Stimulated activated CD8-positive, alpha-beta memory T cell treated with anti-CD3 and anti-CD28 coated beads, Interleukin-12 subunit alpha, Interleukin-12 subunit beta, amount 100 ng/mL, for 4 hours (primary cell): ENCODE measurements at places on chromosomes 6 and 20.
A peak's percentile ranks its signal among the peaks of the same experiment; 100 is the strongest.

DNA sequence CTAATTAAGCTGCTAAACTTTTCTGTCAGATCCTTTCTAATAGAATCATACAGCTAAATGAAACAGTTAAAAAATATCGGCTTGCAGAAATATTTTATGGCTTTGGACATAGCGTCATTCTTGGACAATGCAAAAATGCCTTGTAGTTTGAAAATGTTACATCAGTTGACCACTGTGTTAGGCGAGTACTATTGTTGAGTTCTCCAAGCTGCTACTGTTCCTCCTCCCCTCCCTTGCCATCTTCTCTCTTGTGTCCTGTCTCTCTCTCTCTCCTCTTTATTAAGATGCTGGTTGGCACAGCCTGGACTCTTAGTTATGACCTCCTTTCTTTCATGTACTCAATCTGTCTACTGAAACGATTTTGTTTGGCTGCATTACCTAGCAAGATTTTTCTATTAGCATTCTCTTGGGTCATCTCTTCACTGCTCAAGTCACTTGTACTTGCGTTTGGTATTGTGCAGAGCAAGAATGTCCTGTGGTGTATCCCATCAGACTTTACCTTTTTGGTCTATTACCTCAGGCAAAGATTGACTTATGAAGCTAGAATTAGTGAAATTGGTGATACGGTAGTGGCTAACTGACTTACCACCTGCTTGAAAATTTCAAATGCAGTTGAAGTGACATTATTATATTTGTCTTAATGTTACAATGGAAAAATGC is 127.9 kb downstream of the FARS2 start:
- no peak for DNase-seq

GRCh38 chr6:111764238-111765175 is 108.7 kb downstream of the FYN start:
- DNase-seq: peak; percentile 39

DNA sequence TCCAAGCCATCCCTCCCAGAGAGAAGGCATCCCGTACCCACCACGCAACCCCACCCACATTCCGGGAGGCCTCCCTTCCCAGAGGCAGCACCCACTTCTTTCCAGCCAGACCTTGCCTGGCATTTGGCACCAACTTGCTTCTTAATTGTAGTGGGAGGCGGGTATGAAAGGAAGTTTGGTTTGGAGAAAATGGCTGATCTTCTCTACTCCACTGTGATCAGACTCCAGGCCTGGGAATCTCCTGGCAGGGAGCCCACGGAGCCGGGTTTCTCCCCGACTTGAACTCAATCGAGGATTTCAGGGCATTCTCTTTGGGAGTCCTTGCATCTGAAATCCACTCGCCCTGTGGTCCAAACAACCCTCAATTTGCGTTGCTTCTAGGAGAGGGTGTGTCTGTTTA is 107.1 kb downstream of the ZDHHC14 start:
- no peak for DNase-seq

- no peak for DNase-seq
Observed at GRCh38 chr6:41966961-41967311, 25.3 kb upstream of the CCND3 start.

- DNase-seq: no peak
Observed at GRCh38 chr6:82263916-82264315, 16.4 kb upstream of the IBTK start.

DNA sequence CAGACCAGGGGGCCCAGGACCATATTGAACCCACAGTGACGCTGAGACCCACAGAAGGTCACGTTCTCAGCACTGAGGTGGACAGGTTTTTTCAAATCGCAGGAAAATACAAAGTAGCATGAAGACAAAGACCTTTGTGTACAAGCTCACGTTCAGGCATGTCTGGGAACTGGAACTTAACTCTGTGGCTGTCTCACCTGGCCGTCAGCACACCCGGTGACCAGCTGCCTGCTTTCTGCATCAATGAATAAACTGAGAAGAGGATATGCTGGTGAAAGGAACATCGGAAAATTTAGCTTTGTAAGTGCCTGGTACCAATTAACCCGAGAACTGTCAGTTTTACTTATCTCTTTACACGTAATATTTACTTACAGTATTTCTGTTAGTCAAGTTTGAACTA is 36.5 kb downstream of the WDR27 start:
- no peak for DNase-seq

DNA sequence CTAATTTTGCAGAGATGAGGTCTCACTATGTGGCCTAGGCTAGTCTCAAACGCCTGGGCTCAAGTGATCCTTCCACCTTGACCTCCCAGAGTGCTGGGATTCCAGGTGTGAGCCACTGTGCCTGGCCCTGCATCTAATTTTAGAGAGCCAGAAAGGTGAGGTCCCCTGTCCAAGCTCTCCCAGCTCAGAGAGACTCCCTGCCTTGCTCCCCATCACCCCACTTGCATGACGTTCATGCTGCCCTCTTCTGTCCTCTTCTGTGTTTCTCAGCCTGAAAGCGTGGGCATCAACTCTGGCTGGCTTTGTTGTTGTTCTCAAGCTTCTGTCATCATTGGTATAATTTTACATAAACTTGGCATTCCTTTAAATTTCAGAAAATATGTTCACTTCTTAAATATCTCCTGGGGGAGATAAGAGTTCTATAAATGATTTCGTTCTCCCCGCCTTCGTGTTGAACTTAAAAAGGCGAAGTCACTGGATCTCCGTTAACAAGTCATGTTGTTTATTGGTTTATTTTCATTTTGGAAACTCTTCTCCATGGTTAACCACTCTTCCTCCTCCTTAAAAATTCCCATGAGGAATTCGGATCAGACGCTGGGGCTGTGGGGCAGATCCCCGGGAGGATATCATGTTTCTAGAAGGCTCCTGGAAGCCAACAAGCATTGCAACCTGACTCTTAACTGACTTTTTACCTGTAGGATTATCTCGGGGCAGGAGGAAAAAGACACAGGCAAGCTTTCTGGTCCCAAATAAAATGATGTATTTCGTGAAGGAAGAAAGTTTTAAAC is 13.2 kb upstream of the PARD6B start:
- DNase-seq: no peak

GRCh38 chr6:33770833-33771145 is 18.1 kb downstream of the LEMD2 start:
- DNase-seq: no peak

GRCh38 chr6:88262332-88262731 is 96.2 kb upstream of the CNR1 start:
- no peak for DNase-seq

- no peak for DNase-seq
Observed at GRCh38 chr6:71393981-71394432, 105.4 kb downstream of the OGFRL1 start.

DNA sequence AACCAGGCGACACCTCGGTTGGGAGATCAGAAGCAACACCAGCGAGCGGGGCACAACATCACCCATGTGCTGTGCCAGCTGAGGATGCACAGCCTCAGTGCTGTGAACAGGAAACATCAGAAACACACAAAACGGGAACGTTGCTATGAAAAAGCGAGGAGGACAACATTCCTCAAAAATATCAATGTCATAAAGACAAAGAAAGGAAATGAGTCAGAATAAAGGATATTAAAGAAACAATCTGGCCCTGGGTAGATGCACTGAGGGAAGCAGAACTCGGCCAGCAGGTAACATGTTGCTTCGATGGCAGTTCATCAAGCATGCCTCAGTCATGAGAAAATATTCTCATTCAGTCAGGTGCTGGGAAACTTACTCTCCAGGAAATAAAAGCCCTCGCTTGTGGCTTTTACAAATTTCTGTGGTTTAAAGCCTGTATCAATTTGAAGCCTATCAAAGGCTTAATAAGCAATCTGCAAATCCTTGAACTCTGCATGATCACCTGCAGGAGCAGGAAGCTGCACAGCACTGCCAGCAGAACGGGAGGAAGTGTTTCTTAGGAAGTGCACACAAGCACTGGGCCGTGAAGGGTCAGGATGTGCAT is 77.5 kb downstream of the GINS1 start:
- no peak for DNase-seq

DNA sequence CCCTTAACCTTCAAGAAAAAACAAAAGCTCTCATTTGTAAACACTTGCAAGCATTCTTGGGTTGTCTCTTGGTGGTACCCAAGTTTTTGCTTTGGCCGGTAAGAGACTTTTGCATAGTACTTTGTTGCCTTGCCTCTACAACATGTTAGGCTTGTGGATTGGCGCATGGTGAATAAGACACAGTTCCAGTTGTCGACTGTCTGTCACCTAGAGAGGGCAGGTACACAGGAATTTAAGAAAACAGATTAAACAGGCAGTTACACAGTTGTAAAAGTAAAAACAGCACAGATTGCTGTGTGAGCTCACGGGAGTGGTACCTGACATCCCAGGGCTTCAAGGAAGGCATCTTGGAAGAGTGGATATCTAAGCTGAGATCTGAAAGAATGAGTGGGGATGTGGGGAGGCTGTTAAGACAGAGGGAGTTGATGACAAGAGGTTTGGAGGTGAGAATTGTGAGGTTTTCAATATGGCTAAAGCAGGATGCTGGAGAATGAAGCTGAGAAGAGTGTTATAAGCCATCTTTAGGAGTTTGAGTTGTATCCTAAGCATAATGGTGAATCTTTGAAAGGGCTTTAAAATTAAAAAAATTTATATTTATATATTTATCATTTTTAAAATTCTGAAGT is 19.2 kb downstream of the UTRN start:
- no peak for DNase-seq
